ENCODE measurements at places on chromosomes 11 and 22.

DNA sequence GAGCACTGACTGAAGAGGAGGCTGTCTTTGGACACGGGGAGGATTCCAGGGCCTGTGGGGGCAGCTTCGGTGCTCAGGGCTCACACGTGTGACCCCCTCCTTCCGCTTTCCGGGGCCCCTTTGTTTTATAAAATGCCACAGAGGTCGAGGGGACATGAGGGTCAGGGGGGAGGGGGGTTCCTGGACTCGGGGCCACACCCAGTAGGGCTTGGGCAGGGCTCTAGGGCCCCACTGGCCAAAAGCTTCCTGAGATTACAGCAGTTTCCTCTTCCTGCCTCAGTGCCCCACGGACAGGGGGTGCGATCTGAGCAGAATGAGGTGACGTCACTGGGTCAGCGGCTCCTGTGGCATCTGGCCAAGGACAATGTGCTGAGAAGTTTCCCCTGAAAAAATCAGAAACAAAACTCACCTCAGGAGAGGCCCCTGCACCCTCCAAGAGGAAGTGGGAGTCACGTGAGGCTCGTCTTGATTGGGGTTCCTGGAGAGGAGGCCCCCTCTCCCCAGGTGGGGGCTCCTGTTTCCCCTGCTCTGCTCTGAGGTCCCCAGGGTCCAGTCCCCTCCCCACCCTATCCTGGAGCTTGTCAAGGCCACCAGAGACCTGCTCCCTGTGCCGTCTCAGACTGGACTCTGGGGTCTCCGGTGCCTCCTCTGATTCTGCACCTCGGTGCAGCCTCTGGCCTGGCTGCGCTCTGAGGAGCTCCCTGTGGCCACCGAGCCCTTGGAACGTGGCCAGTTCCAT lies 6.4 kb upstream of the IFITM3 start:
- no peak for DNase-seq

DNA sequence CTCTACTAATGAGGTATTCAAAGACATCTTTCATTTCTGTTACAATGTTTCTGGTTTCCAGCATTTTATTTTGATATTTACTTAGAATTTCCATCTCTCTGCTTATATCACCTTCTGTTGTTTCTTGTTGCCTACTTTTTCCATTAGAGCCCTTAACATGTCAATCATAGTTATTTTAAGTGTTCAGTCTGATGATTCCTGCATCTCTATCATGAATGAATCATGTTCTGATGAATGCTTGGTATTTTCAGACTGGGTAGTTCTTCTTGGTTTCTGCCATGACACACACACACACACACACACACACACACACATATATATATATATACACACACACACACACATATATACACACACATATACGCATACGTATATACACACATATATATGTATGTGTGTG lies 486.4 kb upstream of the ISX start:
- DNase-seq: no peak

GRCh38 chr11:14500181-14500651 lies 605 bp upstream of the COPB1 start:
- DNase-seq: peak; percentile 51

DNA sequence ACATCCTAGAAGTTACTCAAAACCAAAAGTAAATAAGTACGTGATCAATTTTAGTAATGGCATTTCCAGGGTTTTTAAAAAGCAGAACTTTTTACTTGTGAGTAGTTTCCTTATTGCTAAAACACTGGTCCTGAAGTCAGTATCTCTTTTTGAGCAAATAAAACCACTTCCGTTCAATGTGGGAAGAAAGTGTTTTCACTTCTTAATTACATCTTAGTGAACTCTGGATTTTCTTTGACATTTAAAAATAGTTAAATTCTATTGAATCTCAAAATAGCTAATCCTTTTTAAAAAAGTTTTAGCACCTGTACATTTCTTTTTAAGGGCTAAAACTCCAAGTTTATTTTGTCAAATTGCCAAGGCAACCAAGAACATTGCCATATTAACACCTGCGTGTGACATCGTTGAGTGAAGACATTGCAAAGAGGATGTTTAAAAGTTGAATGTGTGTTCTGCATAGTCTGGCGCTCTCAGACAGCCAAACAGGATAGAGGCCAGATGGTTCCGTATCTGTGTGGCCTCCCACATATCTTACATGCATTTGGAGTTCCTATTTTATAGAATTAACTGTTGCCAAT lies 17.2 kb upstream of the OR5B21 start:
- peak; percentile 56 for DNase-seq

DNA sequence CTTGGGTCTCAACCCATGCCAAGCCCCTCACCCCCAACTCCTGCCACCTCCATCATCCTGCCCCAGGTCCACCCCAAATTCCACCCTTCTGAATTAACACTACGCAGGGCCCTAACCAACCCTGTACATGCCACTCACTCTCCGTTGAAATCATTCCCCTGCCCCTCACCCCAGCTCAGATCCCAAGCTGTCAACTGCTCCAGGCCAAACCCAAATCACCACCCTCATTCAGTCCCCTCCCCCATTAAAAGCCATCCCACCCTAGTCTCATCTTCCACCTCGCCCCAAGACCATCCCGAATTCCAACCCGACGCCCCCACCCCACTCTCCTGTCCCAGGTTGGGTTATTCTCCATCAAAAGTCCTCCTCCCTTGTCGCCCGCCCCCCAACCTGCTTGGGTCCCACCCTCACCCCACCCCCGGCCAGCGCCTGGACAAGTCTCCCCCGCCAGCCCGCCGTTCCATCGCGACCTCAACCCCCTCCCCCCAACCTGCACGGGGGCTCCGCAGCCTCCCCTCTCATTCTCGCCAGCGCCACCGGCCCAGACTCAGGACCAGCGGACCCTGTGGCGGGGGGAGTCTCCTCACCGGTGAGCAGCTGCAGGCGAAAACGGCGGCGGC lies 466 bp downstream of the FAM168A start:
- no peak for DNase-seq

DNA sequence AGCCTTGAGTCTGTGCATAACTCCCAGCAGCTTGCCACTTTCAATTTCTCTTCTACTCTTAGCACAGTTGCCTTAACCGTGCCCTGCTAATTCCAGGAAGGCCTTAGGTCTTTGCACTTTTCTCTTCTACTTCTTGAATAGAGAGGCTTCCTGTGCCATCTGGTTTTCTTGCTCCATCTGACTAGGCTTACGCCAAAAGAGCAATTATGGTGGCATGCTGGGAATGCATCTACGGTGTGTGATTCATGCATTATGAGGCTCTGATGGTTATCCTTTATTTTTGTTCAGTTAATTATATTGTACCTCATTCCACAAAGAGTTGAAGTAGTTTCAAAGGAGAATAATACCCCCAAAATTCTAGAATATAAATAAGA lies 29.4 kb downstream of the SIK2 start:
- no peak for DNase-seq

DNA sequence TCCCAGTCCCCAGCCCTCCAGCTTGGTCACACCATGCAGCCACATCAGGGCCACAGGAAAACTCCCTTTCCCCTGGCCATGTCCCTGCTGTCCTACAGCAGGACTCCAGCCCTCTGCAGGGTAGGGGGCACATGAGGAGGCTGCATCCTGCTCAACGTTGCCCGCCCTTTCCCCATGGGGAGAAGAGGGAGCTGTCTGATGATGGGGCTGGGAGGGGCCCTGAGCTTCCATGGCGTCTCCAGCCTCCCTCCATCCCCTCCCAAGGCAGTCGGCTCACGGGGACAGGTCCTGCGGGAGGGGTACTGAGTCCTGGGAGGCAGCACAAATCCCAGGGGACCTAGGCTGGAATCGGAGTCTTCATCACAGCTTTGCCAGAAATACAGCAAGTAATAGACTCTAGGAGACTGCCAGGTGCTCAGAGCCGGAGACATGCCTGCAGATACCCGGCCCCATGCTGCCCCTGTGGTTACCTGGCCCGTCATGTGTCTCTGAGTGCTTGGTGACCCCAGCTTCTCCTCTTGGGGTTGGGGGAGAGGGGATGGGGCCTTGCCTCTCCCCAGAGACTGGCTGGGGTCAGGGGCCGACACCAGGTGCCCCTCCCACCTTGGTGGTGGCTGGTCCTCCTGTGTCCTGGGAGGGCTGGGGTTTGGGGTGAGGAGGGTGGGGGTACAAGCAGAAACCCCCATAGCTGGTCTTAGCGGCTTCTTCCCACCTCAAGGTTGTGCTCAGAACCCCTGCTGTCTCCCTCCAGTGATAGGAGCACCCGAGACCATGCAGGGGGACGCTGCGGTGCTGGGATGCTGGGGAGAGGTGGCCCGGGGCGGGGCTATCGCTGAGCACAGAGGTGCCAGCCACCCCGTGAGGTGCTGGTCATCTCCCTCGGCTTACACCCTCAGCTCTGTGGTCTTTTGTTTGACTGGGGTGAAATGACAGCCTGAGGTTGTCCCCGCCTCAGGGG lies 2.3 kb downstream of the MRGPRE start:
- no peak for DNase-seq

- no peak for DNase-seq
Observed at GRCh38 chr11:17813391-17814059, 78.9 kb downstream of the KCNC1 start.

GRCh38 chr11:113578033-113578380 lies 102.8 kb upstream of the DRD2 start:
- DNase-seq: no peak

- DNase-seq: no peak
Observed at GRCh38 chr22:42805998-42806830, 50.9 kb downstream of the ARFGAP3 start.

DNA sequence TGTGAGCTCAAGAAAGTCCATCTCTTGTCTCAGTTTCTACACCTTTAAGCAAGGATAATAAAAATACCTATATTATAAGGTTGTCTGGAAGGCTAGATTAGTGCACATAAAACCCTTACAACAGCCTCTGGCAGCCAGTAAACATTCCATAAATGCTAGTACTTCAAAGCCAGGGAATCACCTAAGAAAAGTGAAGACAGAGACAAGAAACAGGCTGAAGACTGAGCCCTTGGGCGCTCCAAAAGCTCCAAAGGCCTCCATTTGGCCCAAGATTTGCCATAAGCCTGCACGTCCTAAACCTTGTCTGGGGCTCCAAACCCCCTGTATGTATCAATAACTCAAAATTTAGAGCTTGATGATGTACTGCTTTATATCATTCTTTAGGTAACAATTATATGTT lies 52.2 kb upstream of the AKIP1 start:
- no peak for DNase-seq

DNA sequence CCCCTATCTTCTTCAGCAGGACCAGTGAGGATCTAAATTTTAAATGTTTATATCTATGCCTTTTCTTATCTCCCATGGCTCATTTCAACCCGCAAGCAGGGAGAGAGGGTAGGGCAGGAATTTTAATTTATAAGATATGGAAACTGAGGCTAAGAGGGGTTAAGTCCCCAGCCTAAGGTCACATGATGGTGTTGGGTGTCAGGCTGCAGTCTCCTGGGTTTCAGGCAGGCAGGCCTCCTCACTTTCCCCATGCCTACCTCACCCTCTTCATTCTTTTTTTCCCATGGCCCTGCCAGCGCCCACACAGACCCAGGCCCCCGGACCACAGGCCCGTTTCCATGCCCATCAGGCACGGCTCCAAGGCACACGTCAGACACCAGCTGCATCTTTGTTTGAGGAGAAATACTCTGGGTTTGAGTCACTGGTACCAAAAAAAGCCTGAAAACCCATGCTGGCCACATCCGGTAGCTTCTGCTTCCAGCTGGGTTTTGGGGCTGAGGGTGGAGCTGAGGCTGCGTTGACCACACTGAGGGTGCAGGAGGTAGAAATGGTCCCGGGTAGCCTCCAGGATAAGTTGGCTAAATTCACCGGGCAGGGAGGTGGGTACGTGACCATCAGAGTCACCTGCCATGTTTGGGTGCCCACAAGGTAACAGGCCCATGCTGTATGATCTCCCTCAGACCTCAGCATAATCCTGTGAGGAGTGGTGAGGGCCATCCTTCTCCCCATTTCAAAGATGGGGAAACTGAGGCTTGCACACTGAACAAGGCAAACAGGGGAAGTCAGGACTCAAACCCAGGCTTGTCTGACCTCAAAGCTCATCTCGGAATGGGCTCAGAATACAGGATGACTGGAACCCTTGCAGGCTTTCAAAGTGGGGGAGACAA lies 7.5 kb downstream of the CRYBB1 start:
- DNase-seq: peak; percentile 24

DNA sequence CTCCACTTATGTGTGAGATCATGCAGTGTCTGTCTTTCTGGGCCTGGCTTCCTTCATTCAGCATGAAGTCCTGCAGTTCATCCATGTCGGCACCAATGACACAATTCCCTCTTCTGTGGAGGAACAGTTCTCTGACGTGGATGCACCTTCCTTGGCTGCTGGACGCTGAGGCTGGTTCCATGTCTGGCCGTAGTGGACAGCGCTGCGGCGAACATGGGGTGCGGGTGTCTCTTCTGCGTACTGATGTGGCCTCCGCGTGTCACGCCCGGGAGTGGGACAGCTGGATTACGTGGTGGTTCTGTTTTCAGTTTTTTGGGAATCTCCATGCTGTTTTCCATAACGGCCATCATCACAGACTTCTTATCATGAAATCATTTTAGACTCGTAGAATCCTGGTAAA lies 16.9 kb upstream of the MUC2 start:
- no peak for DNase-seq

DNA sequence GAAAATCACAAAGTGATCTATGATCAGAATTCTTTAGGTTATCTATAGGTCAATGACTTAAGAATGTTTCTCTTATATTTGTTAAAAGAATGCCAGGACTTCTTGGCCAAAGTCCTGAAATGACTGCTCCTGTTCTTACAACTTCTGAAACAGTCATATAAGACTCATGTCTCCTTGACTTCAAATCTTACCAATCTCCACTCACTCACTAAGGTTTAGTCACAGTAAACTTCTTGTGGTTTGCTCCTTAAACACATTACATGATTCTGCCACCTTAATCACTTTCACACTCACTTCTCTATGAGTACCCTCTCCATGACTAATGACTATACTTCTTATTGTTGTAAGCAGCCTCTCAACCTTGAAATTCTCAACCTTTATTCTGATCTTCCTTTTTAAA lies 648.7 kb upstream of the CCDC179 start:
- no peak for DNase-seq

GRCh38 chr11:107549253-107549953 lies 16.1 kb downstream of the ALKBH8 start:
- DNase-seq: peak; percentile 45

DNA sequence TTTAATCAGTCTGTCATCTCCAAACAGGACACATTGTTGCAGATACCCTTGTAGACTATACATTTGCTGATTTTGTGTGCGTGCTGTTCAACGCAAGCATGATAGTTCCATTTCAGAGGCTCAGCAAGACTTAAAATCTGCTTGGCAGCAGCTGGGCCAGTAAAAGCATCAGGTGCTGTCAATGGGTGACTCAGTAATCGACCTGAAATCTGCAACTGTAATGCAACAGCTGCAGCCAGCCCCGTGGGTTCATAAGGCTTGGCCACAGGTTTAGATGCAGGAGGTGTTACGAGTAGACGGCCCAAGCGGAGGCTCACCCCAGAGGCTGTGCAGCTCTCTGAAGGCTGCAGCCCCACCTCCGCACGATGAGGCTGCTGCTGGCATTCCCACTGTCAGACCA lies 84.6 kb downstream of the NTM start:
- DNase-seq: no peak

GRCh38 chr11:69552951-69553350 lies 71.5 kb downstream of the LINC01488 start:
- no peak for DNase-seq

DNA sequence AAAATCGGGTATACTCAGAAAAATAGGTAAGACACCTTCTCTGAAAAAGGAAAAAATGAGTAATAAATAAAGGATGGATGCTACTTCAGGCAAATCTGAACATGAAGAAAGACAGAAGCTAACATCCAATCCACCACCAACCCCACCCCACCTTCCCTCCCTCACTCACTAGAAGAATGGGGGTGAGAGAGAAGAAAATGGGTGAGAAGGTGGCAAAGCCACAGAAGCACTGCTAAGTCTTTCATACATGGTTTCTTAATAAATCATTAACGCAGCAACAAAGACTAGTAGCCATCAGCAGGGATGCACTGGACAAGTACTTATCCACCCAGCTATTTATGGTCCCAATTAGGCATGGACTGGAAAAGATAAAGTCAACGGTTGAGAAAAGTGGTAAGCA lies 5.9 kb downstream of the FHIP1B start:
- DNase-seq: no peak

All from hippocampal formation (tissue), 2 donors.